CD4-positive, alpha-beta T cell treated with Interleukin-4 for 4 hours (primary cell): ENCODE measurements at places on chromosomes 12 and 14.

- DNase-seq = no peak
These were observed 82.1 kb downstream of the B4GALNT3 start for GRCh38 chr12:541676-542324.

- no peak for DNase-seq
These were observed 2.4 kb downstream of the TIGAR start for GRCh38 chr12:4323396-4323795.

DNA sequence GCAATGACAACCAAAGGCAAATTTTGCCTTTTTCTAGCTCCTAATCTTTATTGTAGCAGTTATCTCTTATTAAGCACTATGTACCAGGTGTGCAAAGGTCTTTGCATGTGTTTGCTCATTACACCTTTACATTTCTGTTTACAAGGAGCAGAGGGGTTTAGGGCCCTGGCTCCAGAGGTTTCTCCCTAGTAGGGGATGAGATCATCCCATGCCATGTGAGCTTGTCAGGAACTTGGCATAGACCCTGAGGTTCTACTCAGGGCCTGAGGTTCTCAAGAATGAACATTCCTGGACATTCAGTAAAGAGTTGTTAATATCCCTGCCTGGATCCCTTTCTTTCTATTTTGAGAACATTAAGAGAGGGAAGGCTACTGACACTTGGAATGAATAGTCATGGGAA lies 292.0 kb downstream of the RPAP3 start:
- no peak for DNase-seq

GRCh38 chr12:79635676-79636075 lies 55.1 kb downstream of the PAWR start:
- DNase-seq = no peak

DNA sequence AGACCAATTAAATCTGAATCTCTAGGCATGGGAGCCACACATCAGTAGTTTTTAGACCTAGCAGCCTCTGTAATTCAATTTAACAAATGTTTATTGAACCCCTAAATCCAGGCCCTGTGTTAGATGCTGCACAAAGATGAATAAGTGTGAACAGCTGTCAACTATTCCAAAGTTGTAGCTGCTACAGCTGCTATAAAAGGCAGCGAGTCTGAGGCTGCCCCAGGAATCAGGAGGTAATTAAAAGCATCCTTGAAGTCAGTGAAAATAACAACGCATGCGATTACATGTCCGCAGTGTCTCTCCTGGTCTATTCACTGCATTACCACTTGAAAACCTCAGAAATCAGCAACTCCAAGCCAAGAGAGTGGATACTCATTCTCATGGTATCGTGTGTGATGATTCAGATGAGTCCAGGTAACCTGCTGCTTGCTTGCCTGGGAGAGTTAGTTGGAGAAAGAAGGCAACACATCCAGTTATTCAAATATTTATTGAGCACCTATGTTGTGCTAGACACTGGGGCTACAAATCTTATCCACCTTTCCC lies 34.9 kb upstream of the DDHD1 start:
- no peak for DNase-seq

DNA sequence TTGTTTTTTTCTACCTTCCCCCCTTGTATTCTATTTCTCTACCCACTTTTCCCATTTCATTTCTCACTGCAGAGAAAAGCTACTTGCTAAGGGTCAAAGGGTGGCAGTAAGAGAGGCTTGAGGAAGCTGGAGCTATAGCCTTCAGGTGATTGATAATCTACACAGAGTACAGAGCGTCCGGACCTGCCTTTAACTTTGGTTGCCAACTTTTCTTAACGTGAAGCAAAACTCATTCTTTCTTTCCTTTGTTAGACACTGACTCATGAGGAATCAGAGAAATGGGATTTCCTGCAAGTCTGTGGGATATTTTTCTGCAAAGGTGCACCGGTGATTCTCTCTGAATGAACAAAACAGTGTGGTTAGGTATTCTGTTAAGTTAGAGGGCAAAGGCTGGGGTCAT lies 133.3 kb downstream of the RMST start:
- no peak for DNase-seq
